ENCODE measurements at places on chromosomes 6 and 20.

DNA sequence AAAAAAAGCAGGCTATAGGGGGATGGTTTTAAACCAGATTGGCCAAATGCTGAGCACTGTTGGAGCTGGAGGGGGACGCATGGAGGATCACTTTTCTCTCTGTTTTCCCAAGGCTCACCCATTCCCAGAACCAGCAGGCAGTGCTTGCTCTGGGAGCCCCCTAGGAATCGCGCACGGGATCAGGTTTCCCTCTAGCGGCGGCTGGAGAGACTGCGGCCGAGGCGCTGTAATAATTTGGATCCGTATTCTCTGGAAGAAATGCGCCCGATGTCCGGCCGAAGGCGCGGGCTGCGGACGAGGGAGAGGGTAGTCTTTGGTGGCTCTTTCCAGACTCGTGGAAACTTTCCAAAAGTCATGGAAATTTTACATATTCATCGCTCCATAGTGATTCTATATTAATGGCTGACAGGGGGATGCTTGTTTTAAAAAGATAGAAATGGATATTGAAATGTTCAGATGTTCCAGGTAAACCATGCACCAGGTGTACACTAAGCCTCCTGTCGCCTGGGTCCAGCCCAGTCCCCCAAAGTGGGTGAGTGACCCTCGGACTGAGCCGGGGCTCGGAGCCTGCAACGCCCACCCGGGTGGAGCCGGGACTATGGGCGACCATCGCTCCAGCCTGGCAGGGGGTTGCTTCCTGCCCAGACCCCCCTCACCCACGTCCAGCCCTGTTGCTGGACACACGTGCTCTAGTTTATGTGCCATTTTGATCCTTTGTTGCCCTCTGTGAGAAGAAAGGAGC lies 78.7 kb upstream of the PHACTR3 start:
- no peak for DNase-seq

DNA sequence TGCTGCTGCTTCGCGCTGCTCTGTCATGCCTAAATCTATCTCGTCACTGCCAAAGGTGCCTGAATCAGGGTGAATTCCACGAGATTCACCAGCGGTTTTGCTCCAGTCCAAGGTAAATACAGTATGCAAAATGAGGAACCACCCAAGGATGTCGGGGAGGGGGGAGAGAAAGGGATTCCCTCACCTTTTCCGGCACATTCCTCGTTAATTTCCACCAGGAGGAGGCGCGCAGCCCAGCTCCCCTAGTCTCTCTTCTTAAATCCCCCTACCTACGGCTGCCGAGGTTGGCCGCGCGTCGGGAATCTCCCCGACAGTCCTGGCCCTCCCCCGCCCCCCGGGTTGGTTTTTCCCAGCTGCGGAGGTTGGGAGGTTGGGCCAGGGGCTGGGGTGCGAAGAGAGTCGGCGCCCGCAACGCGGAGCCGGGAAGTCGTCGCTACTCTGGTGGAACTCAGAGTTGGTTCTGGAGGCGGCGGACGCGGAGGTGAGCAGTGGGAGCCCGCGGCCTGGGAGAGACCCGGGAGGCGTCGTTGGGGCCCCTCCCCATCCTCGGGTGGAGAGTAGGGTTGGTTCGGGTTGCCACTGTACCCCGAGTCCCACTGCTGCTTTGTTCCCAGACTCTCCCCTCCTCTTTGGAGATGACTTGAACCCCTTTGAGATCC lies at the start of gene TPBG:
TSS of gene TPBG (plus strand) at position 390 of the 659 bp plus-strand sequence. CDS start 1,145 bp downstream, outside the sequence.
- DNase-seq = no peak

DNA sequence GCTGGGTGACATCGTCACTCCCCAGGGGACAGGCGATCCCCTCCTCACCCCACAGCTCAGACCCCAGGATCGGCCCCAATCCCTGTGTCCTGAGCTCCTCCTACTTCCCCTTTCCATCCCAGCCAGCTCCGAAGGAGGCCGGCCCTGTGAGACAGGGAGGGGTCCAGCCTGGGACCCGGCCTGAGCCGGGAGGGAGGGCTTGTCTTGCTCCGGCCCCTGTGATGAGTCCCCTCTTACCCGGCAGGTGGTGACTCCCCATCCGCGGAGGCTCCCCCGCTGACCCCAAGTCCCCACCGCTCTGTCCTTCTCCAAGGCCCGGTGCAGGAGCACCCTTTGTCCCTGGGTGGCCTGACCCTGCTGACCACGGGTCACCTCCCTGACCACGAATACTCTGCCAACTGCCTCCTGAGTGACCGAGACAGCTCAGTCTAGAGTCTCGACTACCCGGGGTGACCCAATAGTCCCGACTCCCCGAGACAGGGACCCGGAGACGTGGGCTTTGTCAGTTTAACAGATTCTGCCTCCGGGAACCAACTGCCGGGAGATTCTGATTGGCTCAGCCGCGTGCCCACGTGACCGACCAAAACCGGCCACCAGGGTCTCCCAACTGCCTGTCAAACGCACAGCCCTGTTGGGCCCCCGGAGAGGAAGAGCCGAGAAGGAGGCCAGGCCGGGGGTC lies 187.4 kb upstream of the PROKR2 start:
- no peak for DNase-seq

- no peak for DNase-seq
These were observed 103.0 kb downstream of the ADTRP start for GRCh38 chr6:11675601-11676000.

DNA sequence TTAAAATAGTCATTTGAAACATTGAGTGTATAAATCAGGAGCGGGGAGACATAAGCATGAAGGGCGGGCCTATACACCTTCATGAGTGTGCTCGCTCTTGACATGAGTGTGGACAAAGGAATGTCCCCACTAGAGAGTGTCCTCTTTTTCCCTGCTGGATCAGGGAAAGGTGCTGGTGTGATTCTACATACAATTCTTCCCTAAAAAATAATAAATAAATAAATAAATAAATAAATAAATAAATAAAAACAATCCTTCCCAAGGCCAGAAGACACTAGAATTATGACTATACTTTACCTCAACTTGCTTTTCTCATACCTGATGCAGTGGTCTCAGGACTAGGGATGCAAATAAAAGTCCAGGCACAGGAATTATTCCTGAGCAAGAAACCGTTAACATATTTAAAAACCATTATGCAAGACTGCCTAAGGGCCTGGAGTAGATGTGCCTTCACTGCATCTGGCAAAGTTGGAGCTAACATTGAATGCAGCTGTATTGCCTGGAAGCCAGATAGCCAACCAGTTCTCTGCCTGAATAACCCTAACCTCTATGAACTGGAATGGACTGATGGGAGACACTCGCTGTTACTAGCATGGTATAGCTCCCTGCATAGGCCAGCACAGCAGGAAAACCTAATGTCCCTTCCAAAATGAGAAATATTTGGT lies 37.5 kb upstream of the MICB start:
- DNase-seq = no peak

DNA sequence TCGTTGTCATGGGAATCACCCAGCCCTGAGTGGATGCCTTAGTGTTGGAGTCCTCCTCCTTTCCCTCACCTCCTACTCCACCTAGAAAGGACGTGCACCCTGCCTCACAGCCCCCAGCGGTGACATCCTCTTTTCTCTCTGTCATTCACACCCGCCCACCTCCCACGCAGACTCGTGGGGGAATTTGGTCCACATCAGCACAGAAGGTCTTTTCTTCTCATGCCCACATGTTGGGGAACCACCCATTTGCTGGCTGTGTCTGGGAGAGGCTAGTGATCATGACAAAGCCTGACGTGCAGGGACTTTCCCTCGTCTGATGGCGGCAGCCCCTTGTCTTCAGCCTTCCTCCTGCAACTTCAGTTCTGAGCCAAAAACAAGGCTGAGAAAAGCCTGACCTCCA lies 96.0 kb upstream of the CNKSR3 start:
- peak; percentile 48 for DNase-seq

GRCh38 chr6:3773678-3774298 lies 22.3 kb upstream of the PXDC1 start:
- DNase-seq = no peak

- no peak for DNase-seq
These were observed 178.4 kb downstream of the MBOAT1 start for GRCh38 chr6:20033697-20034407.

Data from CD4-positive, alpha-beta T cell treated with Interleukin-4 for 1 hour (primary cell).